Activated gamma-delta T cell (primary cell): ENCODE measurements at places on chromosomes 1 and 21.
A peak's percentile ranks its signal among the peaks of the same experiment; 100 is the strongest.

- DNase-seq: no peak
Observed at GRCh38 chr1:205824180-205824579, 11.2 kb upstream of the SLC41A1 start.

GRCh38 chr1:81562934-81563333 lies 237.8 kb upstream of the ADGRL2 start:
- no peak for DNase-seq

DNA sequence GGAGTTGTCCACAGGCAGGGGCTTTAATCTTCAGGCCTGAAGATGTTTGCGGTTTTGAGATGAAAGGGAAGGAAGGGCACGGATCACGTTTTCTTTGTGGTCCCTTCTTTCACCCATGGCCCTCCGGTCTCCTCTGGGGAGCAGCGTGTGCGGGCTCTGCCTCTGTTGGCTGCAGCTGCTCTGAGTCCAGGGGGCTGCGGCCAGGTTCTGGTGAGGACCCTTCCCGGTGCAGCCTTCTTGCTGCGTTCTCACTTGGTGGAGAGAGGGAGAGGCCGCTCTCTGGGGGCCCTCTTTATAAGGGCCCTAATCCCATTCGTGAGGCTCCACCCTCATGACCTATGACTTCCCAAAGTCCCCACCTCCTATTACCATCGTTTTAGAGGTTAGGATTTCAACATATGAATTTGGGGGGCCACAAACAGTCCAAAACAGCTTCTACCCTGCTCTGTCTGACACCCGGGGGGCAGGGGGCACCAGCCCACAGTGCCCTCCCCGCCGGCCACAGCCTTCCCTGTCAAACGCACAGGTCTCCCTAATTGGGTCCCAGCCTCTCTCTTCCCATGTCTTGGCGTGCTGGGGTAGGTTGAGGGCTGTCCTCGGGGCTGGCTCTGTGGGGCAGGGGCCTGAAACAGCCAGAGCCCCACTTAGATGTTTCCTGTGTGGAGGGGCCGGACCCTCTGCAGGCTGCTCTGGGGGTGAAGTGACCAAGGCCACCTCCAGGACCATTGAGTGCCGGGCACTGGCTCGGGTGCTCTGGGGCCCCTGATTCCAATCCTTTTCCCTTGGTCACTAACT lies 100.1 kb upstream of the C1orf174 start:
- no peak for DNase-seq

DNA sequence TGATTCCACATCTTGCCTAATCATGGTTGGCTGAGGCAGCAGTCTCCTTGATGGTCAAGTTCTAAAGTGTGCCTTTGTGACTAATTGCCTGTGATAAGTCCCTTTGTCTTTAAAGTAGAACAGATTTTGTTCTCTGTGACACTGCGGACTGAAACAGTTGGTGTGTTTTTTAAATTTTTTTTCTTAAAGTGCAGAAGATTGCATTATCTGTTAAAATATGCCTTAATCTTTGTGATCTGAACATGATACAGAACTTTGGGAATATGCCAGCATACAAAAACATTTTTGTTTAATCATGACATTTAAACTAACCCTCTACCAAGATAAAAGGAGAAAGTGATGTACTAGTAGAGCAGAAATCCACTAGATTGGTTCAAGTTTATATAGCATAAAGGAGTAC lies 1260.6 kb upstream of the ADGRL2 start:
- no peak for DNase-seq

DNA sequence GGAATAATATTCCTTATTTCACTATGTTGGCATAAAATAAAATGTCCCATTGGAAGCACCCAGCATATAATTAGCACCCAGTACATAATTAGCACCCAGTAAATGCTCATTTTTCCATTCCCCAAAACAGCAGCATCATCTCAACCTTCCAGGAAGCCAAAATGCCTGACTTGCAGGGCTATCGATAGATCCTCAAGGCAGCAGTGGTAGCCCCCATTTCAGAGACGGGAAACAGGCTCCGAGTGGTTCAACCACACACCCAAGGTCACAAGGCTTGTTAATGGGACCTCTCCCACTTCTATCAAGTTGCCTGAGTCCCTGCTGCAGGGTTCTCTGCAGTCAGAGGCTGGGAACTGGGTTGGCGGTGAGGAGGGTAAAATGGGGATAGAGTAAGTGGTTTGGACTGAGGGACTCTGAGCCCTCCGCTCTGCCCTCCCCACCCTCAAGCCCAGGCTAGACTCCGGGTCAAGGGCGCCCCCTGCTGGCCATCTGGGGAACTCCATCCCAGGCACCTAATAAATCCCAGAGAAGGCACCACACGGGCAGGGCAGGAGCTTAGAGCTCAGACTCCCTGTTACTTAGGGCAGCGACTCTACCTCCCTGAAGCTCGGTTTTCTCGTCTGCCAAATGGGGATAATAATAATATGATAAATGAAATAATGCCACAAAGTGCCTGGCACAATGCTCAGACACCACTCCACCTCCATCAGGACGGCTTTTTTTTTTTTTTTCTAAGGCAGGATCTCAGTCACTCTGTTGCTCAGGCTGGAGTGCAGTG lies 21.9 kb upstream of the LAPTM5 start:
- DNase-seq: peak; percentile 71

DNA sequence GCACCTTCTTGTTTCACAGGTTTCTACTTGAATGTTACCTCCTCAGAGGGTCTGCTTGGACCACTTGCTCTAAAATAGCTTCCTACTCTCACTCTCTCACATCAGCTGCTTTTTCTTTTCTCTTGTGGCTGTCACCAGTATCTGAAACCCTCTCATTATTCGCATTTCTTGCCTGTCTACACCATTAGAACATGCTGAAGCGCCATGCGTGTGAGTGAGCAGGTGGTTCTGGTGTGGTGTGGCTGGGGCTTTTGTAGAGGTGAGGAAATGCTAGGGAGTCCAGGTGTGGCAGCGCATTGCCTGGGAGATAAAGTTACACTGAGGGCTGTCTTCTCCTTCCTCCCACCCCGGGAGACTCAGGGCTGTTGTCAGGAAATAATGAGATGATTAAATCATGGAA lies 4.1 kb downstream of the ZNF362 start:
- no peak for DNase-seq

DNA sequence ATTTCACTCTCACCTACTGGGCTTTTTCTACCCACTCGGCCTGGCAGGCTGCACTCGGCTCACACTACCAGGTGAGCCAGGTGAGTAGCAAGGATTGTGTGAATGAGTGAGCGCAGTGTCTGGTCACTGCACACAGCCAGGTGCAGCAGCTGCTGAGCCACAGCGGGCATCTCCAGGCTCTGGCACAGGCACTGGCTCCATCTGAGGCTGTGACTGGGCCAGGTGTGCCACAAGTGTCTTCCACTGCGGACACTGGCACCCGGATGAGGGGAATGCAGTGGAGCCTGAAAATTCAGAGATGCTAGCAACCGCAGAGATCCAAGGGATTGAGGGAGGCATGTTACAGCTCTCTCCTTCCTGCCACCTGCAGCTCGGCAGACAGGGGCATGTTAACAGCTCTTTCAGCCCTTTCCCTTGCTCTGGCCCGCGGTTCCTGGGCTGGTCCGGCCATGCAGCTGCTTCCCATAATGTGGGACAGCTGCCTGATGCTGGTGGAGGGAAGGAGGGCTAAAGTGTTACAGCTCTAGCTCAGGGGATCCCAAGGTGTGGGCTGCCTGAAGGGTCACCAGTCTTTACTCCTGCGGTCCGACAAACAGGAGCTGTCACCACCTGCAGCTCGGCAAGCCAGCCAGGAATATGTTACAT lies 1038.3 kb downstream of the AMY1C start:
- DNase-seq: no peak

DNA sequence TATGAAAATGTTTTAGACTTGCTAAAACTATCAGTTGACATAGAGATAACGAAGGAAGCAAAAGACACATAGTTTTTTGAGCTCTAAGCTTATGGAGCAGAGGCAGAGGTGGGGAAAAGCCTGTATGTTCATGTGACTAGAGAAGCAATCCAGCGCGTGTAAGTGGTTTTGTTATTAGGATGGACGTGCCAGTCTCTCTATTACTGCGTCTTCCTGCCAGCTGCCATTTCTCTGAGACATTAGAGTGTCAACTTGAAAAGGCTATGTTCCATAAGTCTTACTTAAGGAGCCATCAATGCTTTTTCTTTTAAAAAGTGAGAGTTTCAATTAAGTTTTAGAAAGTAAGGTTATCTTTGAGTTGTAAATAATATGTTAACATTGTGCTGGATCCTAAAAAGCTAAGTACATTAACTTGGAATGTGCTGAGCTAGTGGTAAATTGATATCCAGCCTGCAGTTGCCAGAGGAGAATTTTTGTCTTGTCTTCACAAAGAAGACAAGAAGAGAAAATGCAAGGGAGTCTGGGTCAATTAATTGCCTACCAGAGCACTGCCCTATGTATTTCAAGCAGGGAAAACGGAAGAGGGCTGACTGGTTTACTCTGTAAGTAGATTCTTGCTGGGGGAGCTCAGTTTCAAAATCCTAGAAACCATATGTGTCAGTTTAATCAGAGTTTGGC lies 161.8 kb upstream of the B3GALT2 start:
- no peak for DNase-seq

GRCh38 chr1:68180441-68181164 lies 51.7 kb downstream of the WLS start:
- DNase-seq: no peak

DNA sequence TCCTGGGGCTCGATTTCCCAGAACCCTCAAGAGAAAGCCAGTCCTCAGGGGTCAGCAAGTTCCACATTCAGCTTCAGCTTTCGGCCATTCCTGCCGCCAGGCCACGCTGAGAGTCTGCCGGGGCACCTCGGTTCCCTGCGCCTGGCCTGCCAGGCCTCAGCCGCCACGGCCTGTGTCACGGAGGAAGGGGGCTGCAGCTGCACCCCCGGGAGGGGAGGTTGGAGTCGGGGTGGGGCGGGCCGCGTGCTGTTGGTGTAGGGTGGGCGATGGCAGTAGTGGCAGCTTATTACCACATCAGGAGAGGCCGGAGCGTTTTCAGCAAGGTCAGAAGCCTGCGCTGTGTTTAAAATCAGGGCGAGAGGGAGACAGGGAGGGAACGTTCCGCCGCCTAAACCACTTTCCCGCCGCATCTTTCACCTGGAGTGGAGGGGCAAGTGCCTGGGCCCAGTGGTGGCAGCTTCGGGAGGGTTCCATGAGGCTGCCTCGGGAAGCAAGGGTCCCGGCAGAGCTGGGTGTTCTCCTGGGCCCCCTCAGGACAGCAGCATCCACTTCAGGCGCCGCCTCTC lies 68.5 kb upstream of the TRAPPC10 start:
- no peak for DNase-seq
